ENCODE measurements at places on chromosomes 12 and 14.

DNA sequence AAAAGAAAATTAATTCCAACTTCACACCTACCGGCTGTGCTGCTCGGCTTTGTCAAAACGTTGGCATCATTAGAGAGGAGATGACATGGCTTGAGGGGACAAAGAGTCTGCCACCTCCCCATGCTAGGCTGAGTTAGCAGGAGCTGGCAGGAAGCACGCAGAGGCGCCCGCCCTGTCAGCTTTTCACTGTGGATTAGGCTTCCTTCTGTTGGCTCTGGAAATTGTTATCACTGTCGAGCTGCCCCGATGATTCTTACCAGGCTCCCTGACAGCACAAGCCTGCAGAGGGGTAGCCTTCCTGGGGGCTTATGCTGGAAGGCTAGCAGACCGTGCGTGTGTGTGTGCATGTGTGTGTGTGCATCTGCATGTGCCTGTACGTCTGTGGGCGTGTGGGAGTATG, 490.9 kb upstream of the TBX3 start:
- DNase-seq = no peak

- DNase-seq = no peak
These were observed 47.4 kb upstream of the MEG3 start for GRCh38 chr14:100778526-100778882.

GRCh38 chr14:35032562-35032961, 13.5 kb upstream of the FAM177A1 start:
- no peak for DNase-seq

GRCh38 chr12:28855761-28856310, 293.2 kb upstream of the FAR2 start:
- DNase-seq = no peak

DNA sequence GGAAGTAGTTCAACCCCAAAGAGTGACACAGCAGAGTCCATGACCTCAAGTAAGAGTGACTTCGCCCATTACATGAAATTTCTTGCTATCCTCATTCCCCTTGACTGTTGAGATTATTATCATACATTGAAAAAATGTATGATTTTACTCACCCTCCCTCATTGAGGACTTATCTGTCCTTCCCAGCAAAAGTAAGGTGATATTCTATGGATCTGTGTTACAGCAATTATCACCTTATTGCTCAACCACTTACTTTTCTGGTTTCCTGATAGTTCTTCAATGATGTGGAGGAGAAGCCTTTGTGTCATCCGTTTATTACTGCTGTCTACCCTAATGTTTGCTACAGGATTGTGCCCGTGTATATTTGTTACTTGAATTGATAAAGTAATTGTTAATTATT, 306.2 kb downstream of the TRHDE start:
- no peak for DNase-seq

DNA sequence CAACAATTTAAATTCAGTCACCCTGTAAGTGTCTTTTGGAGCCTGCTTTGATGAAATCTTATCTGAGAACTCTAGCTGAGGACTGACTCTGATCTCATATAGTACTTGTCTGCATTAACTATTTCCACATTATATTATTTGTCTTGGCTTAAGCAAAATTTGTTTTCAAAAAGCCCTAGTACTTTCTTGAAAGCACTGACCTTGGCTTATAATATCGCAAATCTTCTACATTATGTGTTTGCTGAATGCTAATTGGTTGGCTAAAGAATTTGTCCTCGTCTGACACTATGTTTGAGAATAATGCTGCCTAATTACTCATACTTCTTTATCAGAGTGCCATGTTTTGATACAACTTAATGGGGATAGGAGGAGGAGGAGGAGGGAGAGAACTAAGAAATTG, 46.9 kb upstream of the FLRT2 start:
- DNase-seq = no peak

GRCh38 chr12:80099259-80099658, at the start of gene OTOGL:
OTOGL (plus strand) TSS chr12:80099537; CDS start chr12:80209432, 109,895 bp downstream.
- no peak for DNase-seq

DNA sequence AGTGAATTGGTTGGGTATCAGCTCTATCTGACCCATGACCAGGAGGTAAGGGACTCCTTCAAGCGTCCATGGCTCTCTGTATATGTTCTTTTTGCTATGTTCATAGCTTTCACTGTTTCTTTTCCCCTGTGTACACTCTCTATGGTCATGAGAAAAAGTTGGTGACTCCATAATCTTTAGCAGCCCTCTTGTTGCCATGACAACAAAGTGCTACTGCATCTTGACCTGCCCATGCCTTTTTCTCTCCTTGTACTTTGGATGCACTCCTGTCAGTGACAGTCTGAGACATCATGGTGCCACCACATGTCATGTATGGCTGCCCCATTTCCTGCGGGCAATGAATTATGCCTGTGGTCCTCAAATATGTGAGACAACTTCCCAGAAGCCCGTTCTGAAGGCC, 280.2 kb downstream of the TMEM121 start:
- no peak for DNase-seq

DNA sequence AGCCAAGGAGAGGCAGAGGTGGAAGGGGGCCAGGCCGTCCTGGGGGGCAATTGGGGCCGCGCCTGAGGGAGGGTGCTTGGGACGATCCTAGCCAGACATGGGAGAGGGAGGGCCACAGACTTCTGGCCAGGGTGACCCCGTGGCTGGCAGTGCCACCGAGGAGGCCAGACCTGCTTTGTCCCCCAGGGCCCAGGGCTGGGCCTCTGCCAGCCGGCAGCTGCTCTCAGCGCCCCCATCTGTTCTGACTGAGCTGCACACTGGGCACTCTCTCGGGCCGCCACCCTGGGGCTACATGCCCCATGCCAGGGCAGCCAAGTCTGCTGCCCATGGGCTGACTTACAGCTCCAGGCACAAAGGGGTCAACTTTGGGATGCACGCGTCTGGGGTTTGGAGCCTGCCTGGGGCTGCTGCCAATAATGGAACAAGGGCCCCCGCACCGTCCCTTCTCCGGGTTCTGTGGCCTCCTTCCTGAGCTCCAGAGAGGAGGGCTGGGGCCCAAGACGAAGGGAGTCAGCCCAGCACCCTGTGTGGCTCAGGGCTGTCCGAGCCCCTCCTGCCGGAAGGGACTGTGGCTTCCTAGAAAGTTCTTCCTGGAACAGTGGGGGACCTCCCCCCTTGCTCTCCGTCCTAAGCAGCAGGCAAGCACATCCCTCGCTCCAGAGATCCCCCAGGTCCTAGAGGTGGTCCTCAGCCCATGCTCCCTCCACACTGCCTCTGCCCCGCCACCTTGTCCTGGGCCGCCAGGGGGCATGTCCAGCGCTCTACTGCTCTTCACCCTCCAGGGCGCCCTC, 1.1 kb downstream of the ADSS1 start:
- DNase-seq = no peak

- no peak for DNase-seq
These were observed 131.2 kb downstream of the KCNH5 start for GRCh38 chr14:62914025-62914424.

GRCh38 chr12:110039085-110039807, 9.1 kb downstream of the C12orf76 start:
- peak; percentile 18 for DNase-seq

GRCh38 chr14:61388173-61388975, 67.0 kb downstream of the PRKCH start:
- peak; percentile 97 for DNase-seq

- no peak for DNase-seq
These were observed 146.1 kb downstream of the PAX9 start for GRCh38 chr14:36807727-36808126.

DNA sequence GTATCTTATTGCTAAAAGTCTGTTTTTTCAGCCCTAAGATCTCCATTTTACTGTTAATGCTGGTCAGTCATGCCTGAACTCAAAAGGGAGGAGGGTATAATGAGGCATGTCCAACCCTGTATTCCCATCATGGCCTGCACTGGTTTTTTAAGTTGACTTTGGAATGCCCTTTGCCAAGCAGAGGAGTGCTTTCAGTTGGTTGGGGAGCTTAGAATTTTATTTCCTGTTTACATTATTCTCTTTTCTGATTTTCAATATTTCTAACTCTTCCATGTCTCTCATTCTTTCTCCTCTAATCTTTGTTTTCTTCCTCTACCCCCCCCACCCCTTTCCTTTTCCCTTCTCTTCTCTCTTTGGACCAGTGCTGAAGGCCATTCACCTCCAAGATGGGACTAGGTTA, 4.9 kb upstream of the DHRS2 start:
- DNase-seq = no peak

DNA sequence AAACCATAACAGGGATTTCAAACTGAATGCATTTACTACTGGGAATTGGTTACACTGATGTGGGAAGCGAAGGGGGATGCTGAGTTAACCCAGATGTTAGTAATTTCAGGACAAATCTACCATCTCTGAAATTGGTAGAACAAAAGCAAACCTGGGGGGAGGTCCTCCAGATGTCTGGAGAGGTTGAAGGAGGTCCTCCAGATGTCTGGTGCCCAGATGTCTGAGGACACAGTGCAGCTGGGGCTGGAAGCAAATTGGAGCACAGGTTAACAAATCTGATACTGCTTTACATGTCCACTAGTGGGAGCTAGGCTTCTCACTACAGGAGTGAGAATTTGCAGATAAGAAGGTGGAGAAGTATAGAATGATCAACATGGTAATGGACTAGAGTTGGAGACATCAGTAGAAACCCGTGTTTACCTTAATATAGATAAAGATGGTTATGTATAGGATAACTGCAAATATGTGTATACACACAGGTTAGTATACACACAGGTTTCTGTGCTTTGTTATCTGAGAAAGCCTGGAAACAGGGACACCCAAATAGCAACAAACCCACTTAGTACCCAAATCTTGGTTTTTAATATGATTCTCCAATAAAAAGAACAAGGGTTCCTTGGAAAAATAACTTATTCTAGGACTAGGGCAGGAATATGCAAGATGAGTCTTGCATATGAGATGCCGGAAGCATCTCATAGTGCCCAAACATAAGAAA, 162.5 kb downstream of the C12orf50 start:
- peak; percentile 5 for DNase-seq

DNA sequence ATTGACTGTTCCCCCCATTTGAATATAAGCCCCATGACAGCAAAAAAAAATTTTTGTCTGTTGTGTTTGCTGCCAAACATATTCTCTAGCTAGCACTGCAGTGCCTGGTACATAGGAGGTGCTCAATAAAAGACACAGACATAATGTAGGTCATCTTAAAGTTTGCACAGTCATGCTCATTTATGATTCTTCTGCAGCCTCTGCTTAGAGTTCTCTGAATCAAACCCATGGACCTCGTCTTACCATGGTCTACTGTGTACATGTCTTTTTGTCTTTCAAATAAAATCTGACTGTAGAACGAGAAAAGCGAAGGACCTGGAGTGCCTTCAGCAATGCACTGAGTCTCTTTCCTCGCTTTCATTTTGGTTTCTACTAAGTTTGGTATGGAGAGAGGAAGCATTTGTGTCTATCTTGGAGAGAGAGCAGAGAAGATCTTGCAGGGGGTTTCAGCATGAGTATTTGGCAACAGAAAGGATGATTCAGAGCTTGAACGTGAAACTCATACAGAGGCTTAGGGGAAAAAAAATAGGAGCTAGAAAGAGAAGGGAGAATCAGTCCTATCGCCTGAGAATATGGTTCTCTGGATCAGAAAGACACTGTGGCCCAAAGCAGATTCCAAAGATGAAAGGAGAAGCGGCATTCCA, 38.8 kb upstream of the TMCC3 start:
- DNase-seq = no peak

DNA sequence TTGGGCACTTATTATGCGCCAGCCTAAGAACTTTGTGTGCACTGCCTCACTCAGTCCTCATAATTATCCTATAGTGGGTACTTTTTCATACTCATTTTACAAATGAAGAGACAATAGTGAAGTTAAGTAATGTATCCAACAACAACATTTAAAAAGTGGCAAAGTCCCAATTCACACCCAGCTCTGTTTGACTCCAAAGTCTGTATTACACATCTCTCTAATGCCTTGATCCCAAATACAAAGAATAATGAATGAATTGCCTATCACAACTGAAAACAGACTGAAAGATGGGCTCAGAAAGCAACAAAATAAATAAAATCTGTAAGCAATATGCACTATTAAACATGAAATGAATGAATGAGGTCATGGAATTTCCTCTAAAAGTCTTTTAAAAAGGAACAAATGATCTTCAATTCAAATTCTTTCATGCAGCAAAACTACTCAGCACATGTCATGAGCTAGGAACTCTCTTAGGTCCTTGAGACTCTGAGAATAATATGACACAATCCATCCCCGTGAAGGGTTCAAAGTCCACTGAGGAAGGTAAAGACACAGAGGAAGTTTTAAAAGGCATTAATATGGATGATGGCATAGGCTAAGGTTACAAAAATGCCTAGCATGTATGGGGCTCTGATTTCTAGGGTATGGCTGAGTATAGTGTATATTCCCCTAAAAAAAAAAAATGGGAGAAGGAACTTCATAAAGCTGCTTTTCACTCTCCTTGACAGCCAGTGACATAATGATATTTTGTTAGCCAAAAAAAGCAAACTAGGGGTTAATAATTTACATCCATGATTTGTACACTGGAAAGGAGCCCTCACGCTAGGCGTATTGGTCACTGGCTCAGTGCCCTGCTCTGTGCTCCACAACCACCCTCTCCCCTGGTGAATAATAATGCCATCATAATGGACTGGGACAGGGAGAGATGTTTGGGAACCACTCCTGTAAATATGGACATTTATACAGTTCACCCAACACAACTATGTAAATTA, 103.4 kb downstream of the SLC2A13 start:
- DNase-seq = no peak

- DNase-seq = no peak
These were observed 403 bp downstream of the ATN1 start for GRCh38 chr12:6928022-6928702.

GRCh38 chr12:94561943-94562411, 88.4 kb downstream of the TMCC3 start:
- no peak for DNase-seq

- no peak for DNase-seq
These were observed 61.6 kb downstream of the PPP2R5C start for GRCh38 chr14:101823066-101823465.

GRCh38 chr12:128661226-128661569, 162.6 kb downstream of the SLC15A4 start:
- peak; percentile 53 for DNase-seq

DNA sequence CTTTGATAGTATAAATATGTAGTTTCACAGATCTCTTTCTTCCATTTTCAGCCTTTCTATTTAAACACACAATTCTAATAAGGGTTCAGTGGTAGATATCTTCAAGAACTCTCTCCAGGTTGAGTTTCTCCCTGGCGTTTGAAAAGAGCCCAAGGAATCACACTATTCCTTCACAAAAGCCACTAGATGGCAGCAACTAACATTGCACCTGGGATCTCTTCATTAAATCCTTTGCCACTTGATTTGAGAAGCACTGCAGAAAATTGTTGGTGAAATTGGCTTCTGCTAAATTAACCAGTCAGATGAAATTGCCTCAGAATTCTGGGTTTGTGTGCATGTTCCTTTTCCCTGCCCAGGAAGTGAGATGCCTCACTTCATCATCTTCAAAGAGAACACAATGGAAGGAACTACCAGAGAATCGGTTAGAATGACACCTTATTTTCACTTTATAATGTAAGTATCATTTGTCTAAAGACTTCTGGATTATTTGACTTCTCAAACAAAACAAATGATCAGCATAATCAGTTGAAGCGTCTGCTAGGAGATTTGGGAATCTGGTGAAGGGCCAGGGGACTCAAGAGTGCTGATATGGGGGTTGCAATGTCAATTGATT, 6.8 kb downstream of the CCDC198 start:
- peak; percentile 12 for DNase-seq

- DNase-seq = no peak
These were observed 3.6 kb upstream of the WSB2 start for GRCh38 chr12:118064608-118065007.
